ENCODE measurements at places on chromosomes 2 and 18.

DNA sequence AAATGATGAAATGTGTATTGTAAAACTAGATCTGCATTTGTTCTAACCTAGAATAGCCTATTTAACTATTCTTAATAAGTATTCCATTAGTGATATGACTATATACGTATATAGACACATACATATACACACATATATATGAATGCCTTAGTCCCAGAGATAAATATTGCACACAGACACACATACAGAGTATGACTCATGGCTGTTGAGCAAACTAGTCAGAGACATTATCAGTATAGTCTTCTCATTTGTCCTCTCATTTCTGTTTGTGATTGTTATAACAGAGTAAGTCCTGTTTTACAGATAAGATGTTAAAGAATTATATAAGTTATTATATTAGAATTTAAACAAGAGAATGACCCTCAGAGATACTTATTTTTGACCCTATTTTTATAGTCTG is 202.5 kb downstream of the CCDC102B start:
- no peak for DNase-seq

DNA sequence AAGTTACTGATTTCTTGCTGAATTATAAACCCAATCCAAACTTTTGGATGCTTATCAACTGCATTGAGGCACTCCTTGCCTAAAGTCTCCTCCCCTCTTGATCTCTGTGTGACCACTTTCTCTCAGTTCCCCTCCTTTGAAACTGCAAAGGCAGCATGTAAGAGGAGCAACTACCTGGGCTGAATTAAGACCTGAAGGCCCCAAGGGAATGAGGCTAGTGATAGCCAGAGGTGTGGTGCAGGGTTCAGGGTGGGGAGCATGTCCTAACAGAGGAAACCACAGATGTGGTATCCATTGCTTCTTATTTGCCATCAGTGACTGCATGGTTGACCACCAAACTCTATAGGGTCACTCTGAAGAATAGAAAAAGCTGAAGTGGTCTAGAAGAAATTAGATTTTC is 557.9 kb downstream of the TNS1 start:
- no peak for DNase-seq

DNA sequence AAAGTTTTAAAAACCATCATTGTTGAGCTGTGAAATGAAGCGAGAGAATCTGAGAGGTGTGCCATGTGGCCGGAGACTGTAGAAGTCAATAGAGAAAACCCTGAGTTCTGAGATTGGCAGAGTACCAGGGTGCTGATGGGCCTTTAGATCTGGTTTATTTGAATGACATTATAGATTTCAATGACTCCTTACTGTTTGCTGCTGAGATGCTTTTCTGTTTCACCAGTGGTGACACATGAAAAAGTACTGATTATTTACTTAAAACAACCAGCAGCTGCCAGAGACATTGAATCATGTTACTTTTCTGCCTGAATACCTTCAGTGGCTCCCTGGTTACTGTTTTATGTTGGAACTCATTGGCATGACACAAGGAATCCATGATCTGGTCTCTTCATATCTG is 602.7 kb upstream of the ZNF804A start:
- DNase-seq, result no peak

- DNase-seq, result no peak
Observed at GRCh38 chr18:35624146-35624545, 42.6 kb downstream of the GALNT1 start.

DNA sequence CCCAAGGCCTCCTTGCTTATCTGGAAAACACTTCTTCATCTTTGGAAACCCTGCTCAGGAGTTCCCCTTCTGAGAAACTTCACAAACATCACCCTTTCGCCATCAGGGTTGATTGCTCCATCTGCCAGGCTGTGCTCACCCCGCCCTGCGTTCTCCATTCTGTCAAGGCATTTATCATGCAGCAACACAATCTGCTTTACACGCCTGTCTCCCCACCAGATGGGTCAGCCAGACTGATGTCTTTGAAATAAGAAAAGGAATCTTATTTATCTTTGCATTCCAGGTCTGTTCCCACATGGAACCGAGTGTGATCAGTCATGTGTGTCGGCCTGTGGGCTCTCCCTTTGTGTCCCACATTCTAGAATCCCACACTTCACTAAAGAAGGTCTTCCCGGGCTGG is 110.0 kb upstream of the ARL4C start:
- no peak for DNase-seq

DNA sequence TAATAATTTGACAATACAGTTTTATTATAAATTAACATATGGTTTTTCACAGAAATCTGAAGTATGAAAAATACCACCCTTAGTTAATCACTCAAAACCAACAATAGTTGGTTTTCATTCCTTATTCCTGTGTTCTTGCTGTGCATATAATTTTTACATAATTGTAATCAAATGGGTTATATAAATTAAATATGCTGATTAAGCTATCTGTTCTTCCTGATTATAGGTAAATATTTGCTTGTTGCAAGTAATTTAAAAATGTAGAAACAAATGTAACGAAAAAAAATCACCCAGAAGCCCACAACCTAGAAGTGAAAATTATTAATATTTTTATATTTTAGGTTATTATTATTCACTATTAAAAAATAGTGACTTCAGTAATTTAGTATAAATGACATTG is 98.3 kb downstream of the ZNF804A start:
- no peak for DNase-seq

- DNase-seq, result no peak
Observed at GRCh38 chr2:21104030-21104660, 19.6 kb upstream of the TDRD15 start.

- DNase-seq, result peak; percentile 91
Observed at GRCh38 chr2:74502147-74502719, 2.8 kb upstream of the LBX2 start.

DNA sequence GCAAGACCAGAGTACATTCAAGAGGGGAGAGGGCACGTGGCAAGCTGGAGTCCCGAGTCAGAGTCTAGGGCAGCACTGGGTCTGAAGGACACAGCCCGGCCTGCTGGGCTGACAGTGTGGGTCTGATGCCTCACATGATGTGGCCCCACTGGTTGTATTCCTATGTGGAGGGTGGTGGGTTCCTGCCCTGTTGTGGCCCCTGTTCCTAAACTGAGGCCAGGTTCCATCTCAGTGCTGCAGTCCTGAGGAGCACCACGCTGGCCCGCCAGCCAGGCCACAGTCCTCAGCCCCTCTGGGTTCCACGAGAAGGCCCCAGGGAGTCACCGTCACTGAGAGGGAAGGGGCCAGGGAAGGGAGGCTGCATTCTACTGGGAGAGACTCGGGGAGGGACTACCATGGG is 13.3 kb downstream of the TMEM127 start:
- no peak for DNase-seq

DNA sequence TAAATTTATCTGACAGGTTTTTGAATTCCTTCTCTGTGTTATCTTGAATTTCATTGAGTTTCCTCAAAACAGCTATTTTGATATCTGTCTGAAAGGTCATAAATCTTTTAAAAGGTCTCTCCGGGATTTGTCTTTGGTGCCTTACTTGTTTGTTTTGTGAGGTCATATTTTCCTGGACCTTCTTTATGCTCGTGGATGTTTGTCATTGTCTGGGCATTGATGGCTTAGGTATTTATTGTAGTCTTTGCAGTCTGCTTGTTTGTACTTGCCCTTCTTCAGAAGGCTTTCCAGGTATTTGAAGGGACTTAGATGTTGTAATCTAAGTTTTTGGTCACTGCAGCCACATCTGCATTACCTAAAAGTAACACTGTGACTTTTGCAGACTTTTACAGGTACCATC is 355.2 kb downstream of the PARD3B start:
- peak; percentile 38 for DNase-seq

GRCh38 chr2:176178038-176178756 is 10.3 kb upstream of the HOXD1 start:
- no peak for DNase-seq

GRCh38 chr2:230899786-230900185 is 25.3 kb downstream of the GPR55 start:
- no peak for DNase-seq

GRCh38 chr18:38557006-38557405 is 991.4 kb upstream of the CELF4 start:
- no peak for DNase-seq

- DNase-seq, result no peak
Observed at GRCh38 chr2:30661173-30662107, 145.8 kb downstream of the CAPN13 start.

DNA sequence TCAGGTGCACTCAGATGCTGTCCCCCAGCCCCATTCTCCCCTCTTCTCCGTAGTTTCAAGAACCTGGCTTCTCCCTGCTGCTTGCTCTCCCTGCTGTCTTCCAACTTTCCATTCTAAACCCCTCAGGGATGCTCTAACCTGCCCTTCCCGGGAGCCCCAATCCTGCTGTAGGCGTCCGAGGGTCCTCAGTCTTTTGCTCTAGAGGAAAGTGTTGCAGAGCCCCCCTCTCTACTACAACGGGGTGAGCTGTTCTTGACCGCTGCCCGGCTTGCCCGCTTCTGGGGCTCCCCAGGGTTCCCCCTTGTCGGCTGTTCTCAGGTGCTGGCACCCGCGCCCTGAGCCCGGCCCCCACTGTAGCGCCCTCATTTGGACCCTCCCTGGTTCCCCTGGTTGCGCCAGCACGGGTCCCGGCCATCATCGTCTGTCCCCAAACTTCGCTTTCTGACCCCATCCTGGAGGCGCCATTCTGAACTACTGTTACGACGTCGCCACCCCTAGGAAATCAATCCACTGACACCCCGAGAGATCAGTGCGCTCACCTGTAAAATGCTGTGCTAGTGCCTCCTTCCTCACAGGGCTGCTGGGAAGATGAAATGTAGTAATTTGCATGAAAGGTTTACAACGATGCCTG is 31.9 kb upstream of the REG3G start:
- no peak for DNase-seq

DNA sequence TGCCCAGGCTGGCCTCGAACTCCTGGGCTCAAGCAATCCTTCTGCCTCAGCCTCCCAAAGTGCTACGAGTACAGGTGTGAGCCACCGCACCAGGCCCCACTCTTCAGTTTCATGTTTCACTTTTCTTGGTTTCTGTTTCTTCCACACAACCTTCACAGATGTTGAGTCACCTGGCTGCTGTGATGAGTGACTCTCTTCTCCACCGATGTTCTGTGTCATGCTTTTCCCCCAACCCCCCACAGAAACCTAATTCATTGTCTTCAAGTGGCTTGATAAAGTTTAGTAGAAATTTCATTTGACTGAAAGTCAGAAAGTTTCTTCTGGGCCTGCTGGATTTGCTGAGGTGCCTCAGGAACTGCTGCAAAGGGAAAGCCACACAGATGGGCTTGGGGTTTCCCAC is 78.5 kb downstream of the SPHKAP start:
- DNase-seq, result no peak

DNA sequence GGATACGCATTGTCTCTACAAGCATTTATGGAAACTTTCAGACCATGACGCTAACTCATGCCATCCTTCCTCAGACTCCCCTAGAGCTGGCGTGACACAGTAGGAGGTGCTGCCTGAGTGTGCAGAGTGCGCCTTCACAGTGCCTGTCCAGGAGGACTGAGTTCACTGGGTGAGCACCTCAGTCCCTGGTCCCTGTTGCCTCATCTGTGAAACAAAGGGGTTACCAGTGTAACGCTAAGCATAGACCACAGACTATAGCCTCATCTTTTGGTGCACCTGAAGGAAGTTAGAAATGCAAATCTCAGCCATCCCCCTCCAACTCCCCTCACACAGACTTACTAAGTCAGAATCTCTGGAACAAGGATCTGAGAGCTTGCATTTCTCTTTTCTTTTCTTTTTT is 142.8 kb downstream of the TMEM17 start:
- no peak for DNase-seq

- DNase-seq, result no peak
Observed at GRCh38 chr18:42719221-42719620, 396.3 kb downstream of the RIT2 start.

DNA sequence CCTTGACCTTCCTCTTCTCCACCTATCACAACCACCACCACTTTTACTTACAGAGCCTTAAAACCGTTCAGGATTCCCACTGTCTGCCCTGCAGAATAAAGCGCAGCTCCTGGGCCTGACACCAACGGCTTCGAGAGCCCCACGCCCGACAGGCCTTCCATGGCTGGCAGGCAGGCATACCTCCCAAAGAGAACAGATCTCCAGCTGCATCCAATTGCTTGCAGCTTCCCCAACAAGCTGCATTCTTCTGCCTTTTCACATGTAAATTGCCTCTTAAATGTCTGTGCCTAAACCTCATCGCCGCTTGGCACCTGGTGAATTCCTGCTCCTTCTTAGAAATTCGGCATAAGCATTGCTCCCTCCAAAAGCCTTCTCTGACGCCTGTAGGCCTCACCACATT is 31.5 kb upstream of the FAM124B start:
- DNase-seq, result no peak

DNA sequence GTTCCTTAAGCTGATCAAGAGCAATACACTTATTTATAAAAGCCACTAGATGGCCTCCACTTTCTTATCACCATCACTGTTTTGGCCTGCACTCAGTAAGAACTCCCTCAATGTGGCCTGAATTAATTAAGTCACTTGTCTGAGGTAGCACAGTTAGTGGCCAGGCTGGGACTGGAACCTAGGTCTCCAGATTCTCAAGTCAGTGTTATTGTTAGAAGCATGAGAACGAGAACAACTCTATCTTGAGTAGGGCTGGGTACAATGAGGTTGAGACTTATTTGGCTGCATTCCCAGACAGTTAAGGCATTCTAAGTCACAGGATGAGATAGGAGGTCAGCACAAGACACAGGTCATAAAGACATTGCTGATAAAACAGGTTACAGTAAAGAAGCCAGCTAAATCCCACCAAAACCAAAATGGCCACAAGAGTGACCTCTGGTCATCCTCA is 115.8 kb downstream of the SS18 start:
- no peak for DNase-seq

- DNase-seq, result no peak
Observed at GRCh38 chr2:184032983-184033382, 565.3 kb upstream of the ZNF804A start.

DNA sequence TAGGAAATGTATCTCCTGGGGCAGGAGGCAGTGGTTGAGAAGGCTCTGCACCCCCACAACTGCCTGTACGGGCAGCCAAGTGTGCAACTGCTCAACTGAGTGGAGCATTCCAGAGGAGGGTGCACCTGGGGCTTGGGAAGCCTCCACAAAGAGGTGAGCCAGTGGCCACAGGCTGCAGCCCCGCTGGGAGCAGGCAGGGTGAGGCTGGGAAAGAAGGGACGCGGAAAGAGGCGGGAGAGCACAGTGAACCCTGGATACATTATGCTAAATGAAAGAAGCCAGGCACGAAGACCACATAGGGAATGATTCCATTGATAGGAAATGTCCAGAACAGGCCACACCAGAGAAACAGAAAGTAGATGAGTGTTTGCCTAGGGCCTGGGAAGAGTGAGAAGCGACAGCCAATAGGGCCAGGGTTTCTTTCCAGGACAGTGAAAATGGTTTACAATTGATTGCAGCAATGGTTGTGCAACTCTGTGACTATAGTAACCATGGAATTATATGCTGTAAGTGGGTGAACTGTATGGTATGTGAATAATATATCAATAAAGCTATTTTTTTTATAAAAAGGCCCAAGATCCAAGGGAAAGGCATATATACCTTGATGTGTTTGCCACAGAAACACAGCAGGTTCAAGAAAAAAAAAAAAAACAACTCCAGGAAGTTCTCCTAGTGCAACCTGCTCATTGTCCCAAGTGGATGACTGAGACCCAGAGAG is 82.4 kb downstream of the DDX1 start:
- DNase-seq, result peak; percentile 75

All from HuH-7 (cell line).